Activated B cell treated with CpG ODN at 0.5 μM for 24 hours (primary cell): ENCODE measurements at places on chromosomes 2 and 18.

DNA sequence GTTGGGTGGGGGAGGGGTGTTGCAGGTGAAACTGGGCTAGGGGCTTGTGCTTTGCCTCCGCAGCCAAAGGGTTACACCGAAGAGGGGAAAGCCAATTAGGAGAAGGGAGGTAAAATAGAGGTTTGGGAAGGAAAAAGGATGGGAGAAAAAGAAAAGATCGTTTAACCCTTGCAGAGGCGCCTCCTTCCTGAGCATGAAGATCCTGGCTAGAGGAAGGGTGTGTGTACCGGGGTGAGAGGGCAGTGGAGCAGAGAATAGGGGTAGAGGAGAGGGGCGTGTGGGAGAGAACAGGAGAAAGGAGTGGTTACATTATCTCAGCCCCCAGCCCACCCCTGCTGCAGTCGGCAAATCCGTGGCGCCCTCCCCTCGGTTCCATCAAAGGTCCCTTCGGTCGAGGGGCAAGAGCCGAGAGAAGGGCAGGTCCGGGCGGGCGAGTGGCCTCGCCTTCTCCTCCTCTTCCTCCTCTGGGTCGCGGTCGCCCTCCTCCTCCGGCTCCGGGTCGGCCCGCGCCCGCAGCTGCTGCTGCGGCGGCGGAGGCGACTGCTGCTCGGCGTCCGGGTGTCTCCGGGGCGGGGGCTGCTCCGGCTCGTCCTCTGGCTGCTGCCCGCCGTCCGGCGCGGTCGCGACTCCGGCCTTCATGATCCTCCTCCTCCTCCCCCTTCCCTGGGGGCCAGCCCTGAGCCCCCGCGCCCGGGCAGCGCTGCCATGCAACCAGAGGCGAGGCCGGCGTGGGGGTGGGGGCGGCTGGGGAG is 1.1 kb downstream of the MARCHF4 start:
- DNase-seq, result no peak

DNA sequence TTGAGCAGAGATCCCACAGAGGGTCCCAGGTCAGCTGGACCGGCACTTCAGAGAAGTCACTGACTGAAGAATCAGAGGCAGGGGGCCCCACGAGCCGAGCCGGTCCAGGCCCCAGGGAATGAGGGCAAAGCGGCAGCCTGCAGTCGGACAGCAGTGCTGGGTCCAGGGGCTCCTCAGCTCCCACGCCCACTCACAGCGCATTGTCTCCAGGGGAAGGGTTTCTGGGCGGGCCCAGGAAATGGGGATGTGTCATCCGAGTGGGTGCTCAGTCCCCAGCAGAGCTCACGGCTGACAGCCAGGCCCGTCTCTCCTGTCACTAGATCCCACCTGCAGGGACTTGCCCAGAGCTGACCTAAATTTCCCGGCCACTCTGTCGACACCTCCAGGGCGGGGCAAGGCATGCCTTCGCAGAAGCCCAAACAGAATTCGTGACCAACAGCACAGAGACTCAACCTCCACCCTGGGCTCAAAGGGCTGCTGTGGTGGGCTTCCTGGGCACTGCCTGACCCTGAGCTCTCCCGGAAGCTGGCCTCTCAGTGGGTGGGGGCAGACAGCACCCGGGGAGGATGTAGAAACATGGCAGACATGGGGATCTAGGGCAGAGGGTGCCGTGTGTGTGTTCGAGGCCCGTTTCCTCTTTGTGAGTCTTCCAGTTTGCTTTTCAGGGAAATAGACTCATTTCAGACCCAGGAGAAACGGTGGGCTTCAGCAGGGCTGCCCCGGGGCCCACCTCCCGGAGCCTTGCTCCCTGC is 42.1 kb upstream of the TAF1B start:
- no peak for DNase-seq

GRCh38 chr2:85893428-85894258 is 4.9 kb upstream of the ST3GAL5 start:
- no peak for DNase-seq

GRCh38 chr2:30425326-30425725 is 21.7 kb upstream of the LCLAT1 start:
- DNase-seq, result no peak

- DNase-seq, result no peak
Observed at GRCh38 chr2:194104687-194105086, 1552.3 kb upstream of the SLC39A10 start.

DNA sequence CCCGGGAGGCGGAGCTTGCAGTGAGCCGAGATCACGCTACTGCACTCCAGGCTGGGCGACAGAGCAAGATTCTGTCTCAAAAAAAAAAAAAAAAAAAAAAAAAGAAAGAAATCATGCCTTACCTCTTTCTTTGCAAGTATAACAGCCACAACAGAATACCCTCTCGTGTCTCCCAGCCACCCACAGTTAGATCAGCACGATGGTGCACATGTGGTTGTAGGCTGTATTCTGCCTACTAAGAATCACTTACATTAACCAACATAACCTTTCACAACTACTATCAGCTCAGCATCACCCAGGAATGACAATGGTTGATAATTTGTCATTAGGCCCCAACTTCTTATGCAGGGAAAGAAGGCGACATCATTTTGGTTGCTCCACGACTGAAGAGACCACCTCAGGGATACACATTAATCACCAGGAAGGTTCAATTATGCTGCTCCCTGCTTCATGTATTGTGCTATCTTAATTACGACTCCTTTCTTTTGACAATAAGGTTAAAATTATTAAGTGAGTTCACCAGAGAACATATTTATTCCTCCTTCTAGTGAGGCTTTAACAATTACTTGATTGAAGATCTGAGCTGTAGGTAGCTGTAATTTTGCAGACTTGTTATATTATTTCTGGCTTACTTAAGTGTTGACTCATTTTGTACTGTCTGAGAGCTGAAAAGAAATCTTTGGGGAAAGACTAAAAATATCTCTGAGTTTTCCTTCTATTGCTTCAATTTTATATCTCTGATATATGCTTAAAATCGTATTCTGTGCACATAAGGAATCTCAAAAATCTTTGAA is 120.1 kb downstream of the LRP1B start:
- DNase-seq, result no peak

GRCh38 chr2:3482363-3482821 is 36.9 kb downstream of the ADI1 start:
- no peak for DNase-seq

DNA sequence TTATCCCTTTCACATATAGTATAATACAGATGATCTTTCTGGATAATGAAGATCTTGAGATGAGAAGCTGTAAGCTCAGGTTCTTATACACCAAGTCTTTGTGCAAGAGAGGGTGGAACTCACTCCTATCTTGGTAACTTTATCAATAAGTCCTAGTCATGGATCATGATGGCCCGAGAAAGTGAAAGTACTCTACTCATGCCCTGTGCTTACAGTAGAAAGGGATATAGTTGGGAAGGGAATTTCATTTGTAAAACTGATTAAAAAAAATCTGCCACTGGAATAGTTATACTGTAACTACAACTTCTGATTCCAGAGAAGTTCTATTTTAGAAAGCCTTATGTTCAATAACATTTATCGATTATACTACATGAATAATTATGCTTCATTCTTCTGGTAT is 51.8 kb downstream of the MYO3B start:
- no peak for DNase-seq
